ENCODE measurements at places on chromosomes 3 and 15.
A peak's percentile ranks its signal among the peaks of the same experiment; 100 is the strongest.

- DNase-seq = no peak
Observed at GRCh38 chr15:75554717-75555116, 24.4 kb downstream of the PTPN9 start.

DNA sequence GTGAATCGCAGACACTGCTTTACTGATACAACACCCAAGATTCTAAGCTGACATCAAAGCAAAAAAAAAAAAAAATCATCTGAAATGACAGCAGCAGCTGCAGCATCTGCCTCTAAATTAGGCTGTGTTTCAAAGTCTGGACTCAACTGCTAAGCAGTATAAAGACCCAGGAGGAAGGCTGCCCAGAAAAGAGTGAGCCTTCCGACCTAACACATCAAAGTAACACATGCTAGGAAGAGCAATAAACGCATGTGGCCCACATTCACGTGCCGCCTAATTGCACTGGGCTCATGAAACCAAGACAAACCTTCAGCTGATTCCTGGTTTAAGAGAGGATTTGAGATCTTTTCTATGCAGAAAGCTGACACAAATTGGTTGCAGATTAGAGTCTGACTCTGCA is 317.1 kb downstream of the ZIC4 start:
- no peak for DNase-seq

GRCh38 chr3:11498646-11499045 is 145.1 kb downstream of the VGLL4 start:
- DNase-seq = no peak

DNA sequence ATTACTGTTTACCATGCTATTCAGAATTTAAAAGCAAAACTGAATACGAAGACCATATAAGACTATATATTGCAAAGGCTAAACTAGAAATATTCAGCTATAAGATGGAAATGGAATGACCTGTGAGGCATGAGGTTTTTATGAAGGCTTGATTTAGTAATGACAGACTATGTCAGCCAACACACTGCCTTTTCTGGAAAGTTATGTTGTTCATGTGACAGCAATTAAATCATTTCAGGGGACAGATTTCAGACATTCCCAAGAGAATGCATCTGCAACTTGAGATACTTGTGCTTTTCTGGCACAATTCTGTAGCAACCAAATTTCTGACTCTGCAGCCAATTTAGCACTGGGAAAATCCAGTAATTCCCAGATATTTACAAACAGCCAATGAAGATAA is 8.6 kb upstream of the GATM start:
- DNase-seq = no peak

GRCh38 chr3:44865272-44866035 is 3.7 kb downstream of the TMEM42 start:
- no peak for DNase-seq

DNA sequence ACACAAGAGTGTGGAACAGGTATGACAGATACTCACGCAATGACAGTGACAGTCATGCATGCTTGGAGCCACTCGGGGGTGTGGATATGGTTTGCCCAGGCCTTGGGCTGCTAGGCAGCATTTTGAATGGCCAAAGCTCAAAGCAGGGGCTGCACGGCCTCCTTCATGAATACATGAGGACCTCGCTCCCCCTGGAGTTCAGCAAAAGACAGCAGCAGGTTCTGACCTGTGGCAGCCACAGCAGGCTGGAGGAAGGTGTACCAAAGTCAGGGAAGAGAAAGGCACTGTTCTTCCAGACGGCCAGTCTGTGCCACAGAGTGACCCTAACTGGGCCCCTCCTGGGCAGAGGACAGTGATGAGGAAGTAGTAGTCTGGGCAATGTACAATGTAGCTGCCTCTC is 88.2 kb upstream of the C2CD4B start:
- no peak for DNase-seq

DNA sequence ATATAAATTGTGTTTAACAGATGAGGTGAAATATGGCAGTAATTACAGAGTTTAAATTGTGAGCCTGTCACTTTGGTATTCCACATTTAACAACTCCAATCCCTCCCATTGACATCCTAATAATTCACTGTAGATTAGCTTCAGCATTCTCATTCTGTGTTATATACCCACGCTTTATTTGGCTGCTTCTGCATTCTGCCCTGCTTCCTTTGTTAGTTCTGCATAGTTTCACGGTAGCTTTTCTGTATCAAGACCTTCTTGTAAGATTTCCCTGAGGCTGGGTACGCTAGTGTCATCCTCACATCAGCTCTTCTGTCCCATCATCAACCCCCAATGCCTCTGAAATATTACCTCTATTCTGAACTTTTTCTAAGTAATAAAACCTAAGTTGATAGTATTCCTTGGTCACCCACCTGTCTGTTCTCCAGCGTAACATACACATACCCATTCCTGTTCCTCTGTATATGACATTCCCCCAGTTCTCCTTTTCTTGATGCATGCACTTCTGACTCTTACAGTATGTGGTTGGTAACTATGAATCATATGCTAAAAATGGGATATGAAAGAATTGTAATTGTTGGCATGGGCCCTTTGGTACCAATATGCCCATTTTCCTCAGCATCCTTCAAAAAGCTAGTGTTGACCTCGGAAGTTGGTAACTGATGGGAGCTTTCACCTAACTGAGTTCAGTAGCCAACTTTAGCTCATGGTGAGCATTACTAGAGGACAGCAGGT is 171.2 kb downstream of the KLHL25 start:
- DNase-seq = no peak

DNA sequence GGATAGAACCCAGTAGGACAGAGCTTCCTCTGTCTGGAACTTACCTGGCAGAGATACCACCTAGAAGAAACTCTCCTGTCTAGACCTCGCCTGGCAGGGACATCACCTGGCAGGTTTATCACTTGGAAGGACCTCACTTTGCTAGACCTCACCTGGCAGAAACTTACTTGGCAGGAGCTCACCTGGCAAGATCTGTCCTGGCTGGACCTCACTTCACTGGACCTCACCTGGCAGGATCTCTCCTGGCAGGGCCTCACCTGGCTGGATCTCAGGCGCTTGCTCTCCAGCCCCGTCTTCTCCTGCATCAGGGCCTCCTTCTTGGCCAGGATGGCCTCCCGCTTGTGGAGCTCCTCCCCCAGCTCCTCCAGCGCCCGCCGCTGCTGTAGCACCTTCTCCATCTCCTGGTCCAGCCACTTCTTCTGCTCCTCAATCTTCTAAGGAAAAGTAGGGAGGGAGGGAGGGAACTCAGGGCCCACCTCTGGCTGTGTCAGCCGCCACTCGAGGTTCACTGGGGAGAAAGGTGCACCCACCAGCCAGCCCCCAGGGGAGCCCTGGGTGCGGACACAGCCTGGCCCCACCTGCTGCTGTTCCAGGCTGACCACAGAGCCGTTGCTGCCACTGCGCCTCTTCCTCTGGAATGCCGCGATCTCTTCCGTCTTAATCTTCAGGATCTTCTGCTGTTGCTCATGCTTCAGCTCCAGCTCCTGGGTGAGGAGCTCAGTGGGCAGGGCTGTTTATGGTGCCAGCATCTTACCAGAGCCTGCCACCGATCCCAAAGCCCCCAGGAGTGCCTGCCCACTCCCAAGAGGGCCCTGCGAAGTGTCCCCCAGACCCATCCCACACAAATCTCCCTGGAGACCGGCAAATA is 22.5 kb downstream of the KIF7 start:
- DNase-seq = no peak

- DNase-seq = no peak
Observed at GRCh38 chr3:64676831-64677230, 11.0 kb downstream of the ADAMTS9 start.

- no peak for DNase-seq
Observed at GRCh38 chr3:148023994-148024393, 614.8 kb downstream of the ZIC1 start.

GRCh38 chr15:84921121-84921520 is 36.7 kb downstream of the SLC28A1 start:
- no peak for DNase-seq

DNA sequence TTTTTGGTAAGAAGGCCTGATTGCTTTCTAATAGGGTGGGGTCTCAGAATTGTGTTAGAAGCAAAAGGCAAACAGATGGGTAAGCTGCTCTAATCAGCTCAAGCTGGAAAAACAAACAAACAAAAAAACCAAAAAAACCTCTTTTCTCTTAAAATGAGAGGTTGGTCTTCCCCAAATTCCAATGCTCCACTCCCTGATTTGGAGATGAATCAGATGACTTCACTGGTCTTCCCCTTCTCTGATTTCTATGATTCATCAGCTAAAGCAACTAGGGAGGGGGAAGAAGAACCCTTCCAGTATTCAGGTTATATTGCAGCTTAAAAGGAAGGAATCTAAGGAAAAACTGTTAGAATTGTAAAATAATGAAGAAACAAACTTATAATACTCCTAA is 9.6 kb upstream of the ANXA2 start:
- no peak for DNase-seq

DNA sequence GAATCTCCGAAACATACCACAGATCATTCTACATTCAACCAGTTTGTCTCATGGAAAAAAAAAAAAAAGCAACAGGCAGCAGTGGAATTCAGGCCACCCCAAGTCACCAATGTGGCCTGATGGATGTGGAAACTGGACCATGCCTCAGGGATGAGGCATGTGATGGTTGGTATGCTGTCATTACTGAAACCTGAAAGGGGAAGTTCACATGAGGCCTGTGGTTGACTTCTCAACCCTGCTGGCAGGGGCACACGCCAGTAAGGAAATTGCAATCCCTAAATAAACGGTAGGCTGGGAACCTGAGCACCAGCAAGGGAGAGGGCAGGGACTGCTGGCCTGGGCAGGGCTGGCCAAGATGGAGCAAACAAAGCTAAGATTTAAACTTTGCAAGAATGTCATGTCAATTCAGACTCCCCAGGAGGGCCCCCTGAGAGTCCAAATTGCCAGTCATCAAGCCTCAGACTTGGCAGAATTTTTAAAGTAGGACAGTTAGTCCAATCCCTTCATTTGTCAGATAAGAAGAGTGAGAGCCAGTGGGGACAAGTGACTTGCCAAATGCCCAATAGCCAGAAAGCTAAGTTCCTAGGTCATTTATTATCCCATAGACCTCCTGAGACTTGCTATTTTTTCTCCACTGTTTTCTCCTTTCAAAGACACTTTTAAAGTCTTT is 310.4 kb downstream of the ERC2 start:
- no peak for DNase-seq

DNA sequence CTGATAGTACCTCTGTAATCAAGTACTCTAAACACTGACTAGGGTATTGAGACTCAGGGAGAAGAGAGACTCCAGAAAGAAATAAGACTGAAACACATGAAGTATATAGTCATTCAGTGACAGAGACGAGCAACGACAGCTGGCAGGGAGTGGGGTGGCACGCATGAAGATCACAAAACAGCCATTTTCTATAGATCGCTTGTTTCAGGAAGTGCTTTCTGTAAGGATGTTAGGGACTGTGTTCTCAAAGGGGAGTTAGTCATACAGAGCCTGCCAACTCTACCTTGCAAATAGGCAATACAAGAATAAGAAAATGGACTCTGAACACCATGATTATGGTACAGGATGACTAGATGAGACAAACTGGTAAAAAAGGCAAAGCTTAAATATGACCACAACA is 139.5 kb downstream of the TBL1XR1 start:
- peak; percentile 18 for DNase-seq

- no peak for DNase-seq
Observed at GRCh38 chr3:15387171-15387581, 40.2 kb downstream of the METTL6 start.

- DNase-seq = no peak
Observed at GRCh38 chr3:65045138-65045537, 357.3 kb upstream of the ADAMTS9 start.

- DNase-seq = no peak
Observed at GRCh38 chr15:66704803-66705153, 2.7 kb downstream of the SMAD6 start.

- DNase-seq = no peak
Observed at GRCh38 chr15:39188930-39189329, 391.9 kb upstream of the THBS1 start.

GRCh38 chr15:31404345-31404744 is 77.7 kb downstream of the KLF13 start:
- DNase-seq = no peak

DNA sequence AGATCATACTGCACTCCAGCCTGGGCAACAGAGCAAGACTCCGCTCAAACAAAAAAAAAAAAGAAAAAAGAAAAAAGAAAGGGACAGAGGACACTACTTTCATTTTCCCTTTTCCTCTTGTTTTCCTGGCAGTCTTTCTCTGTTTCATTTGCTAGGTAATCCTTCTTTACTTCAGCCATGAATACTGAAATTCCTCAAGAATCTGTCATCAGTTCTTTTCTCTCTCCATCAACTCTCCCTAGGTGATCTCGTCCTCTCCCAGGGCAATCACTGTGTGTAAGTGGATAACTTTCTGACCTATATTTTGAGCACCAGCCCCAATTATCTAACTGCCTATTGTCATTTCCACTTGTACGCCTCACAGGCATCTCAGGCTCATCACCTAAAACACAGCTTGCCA is 51.5 kb downstream of the TTC23 start:
- DNase-seq = no peak

GRCh38 chr3:194064380-194065332 is 71.3 kb upstream of the HES1 start:
- DNase-seq = no peak

DNA sequence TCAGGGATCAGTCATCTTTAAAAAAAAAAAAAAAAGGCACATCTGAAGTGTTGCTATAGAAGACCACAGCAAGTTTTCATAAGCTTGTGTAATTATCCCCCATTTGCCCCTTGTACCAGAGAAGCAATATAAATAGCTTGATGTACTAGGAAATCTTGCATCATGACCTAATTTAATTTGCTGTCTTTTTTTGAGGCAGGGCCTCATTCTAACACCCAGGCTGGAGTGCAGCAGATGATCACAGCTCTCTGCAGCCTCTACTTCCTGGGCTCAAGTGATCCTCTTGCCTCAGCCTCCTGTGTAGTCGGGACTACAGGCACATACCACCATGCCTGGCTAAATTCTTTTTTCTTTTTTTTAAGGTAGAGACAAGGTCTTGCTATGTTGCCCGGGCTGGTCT is 88.7 kb downstream of the ARIH1 start:
- no peak for DNase-seq

- DNase-seq = no peak
Observed at GRCh38 chr3:127753338-127753737, 69.0 kb downstream of the MGLL start.

DNA sequence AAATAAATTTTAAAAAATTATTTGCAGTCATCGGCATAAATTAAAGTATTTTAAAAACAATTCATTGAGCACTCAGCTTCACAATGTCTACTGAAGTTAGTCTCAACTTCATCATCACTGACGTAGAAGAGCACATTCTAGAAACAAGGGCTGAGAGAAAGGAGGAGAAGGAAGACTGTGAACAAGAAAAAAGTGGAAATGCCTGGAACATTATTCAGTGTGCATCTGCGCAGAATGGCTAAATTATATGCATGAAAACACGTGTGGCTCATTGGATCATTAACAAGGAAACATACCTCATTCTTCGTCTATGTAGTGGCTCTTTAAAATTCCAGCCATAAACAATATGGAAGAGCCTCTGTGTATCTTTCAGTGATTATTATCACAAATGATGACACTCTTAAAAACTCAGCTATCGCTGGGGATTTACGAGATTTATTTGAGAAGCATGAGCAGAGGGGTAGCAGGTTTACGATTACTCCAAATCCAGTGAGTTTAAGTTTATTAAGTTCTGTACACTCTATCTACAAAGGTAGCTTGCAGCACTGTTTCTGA is 404.2 kb upstream of the CDIN1 start:
- no peak for DNase-seq

GRCh38 chr3:113825090-113825489 is 13.5 kb upstream of the GRAMD1C start:
- peak; percentile 18 for DNase-seq

All from GM12892 (cell line).